ENCODE measurements at places on chromosomes 2 and 18.

DNA sequence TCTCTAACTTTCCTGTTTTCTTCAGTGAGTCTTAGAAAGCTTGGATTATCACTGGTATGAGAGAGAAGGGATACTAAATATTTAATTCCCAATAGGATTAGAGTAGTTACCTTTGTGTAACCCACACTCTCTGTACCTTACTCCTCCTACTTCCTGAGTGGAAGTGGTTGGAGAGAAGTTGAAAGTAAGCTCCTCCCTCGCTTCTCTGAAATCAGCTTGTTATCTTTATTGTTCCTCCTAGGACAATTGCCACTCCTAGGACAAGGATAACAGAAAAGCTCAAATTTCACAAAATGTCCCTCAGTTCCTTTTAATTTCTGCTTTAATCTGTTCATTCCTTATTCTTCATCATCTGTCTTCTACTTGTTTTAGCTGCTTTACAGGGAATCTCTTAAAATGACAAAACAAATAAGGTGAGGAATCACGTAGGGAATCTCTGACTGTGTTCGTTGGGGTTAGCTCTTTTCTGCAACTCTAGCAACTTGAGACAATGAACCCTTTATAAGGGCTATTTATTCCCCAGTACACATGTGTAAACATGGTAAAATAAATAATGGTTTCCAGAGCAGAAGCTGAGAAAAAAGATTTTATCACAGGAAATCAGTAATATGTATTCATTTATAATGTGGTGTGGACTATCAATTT is 8.6 kb downstream of the ITPRID2 start:
- no peak for DNase-seq

GRCh38 chr2:175690113-175690837 is 311.8 kb downstream of the LNPK start:
- DNase-seq = peak; percentile 62

DNA sequence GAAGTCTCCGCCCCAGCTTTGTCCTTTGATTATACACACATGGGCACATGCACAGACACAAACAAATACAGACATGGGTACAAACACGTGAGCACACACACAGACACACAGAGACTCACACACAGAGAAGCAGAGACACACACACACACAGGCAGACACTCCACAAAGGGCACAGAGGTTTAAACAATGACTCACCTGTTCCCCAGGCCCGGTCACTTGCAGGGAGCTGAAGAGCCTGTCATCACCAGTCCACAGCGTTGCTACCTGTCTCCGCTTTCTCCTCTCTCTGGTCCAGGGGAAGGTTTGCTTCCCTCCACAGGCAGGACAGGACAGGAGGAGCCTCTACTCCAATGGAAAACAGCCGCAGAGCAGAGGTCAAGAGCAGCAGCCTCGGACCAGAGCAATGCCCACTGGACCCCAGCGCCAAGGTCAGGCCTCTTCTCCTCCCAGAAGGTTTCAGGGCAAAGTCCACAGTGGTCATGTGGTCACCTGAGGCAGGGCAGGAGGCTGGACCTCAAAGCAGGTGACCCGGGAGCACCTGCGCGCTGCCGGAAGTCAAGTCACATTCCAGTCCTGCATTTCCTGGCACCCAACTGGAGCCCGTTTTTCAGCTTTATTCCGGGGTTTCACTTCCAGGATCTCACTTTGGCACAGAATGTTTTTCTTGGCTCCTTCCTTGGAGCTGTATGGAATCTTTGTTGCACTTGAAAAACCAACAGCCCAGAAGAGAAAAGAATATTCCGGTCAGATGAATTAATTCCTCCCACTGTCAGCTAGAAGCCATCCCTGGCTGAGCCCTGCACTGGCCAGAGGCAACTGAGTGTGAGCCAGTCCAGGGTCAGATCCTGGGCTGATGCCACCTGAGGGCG is at the start of gene RAB17:
Gene RAB17 (minus strand): TSS at position 463 of the 869 bp plus-strand sequence. CDS start 4,580 bp downstream, outside the sequence.
- no peak for DNase-seq

DNA sequence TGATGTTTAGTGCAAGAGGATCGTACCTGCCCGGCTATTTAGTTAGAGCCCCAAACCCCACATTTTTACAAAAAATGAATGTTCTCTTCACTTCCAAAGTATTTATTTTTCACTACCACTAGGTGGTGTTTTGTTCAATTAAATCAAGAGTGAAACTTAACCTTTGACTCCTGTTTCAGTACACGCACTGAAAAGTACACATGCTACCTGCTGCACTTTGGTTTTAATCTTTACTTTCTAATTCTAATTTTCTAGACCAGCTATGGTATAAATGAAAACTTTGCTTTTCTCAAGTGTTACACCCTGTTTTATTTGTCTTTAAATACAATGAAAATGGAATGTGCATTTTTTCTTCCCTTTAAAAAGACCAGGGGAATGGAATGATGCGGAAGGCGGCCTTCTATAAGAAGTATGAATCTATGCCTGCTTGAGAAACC is 31.4 kb upstream of the CHN1 start:
- peak; percentile 13 for DNase-seq

DNA sequence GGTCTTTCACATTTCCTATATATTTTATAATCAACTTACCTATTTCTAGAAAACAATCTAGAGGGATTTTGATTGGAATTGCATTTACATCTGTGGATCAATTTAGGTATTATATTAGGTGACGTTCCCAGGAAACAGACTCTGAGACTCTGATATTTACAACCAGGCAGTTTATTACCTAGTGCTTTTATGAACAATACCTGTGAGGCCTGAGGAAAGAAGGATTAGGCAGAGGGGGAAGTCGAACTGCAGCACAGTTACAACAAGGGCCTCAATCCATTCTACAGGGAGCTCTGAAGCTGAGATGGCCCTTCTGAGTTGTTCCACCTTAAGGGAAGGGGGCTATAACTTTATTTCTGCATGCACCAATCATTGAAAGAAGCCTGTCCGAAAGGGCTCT is 206.9 kb downstream of the MYO1B start:
- DNase-seq = no peak

GRCh38 chr2:127093648-127094210 is 13.2 kb downstream of the BIN1 start:
- DNase-seq = no peak

DNA sequence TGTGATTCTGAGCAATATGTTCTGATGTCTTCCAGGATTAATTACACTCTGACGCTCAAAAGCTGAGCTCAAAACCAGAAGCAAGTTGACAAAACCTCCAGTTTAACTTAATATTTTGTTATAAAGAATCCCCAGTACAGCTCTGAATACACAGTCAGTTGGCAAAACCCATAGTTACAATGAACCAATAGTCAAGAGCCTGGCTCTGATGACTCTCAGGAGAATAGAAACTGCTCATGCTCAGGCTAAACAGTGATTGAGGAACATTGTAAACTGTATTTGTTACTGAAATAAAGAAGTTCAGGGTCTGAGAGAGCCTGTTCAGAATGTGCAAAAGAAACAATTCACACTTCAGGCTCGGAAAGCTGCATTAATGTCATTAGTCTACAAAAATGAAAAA is 1565.9 kb downstream of the SUCLG1 start:
- no peak for DNase-seq

DNA sequence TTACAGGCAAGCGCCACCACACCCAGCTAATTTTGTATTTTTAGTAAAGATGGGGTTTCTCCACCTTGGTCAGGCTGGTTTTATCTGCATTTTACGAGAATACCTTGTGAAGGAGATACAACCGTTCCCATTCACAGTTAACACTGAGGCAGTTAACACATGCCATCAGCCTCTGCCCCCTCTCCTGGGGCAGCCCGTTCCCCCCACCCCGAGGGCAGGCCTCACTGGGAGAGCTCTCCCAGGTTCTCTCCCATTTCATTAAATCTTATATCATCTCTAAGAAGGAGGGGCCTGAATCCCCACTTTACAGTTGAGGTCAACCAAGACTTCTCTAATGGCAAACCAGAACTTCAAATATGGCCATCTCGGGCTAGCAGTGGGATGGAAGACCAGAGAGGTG is 95.0 kb upstream of the ST3GAL5 start:
- DNase-seq = no peak

DNA sequence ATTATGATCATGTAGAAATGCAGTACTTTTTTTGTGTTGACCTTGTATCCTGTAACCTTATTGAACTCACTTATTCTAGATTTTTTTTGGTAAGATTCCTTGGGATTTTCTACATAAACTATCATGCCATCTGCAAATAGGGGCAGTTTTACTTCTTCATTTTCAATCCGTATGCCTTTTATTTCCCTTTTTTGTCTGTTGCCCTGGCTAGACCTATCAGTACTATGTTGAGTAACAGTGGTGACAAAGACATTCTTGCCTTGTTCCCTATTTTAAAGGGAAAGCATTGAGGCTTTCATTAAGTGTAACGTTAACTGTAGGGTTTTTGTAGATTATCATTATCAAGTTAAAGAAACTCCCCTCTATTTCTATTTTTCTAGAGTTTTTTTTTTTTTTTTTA is 92.3 kb downstream of the LYPD1 start:
- DNase-seq = no peak

- no peak for DNase-seq
Measured at GRCh38 chr2:108643261-108643849, 75.9 kb upstream of the RANBP2 start.

DNA sequence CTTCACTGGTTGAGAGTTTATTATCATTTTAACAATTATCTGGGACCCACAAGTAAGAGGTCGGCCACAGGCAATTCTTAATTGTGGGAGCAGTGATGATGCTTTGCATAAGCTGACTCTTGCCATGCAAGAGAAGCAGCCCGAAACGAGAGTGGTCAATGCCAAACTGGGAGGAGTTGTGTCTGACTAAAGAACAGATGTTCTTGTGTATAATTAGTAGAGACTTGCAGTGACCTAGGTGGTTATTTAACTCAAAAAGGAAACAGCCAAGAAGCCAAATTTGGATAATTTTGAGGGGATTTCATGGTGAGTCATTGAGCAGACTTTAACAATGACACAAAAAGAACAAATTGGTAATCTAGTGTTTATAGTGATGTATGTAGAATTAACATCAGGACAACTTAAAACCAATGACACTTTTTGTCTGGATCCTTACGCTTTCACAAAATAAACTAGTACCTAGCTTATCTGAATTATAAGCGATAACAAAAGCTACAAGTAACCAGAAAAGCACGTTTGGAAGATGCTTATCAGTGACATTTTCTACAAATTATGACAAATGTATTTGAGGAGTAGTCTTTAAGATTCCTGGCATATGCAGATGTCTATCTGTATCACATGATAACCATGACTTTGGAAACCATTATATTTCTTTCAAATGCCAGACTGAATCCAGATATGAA is 184.7 kb upstream of the DLGAP1 start:
- DNase-seq = no peak

GRCh38 chr18:76956648-76957047 is 134.3 kb downstream of the ZNF236 start:
- no peak for DNase-seq

GRCh38 chr18:22387364-22387763 is 30.4 kb downstream of the CTAGE1 start:
- no peak for DNase-seq

GRCh38 chr18:68034296-68034695 is 517.8 kb upstream of the DSEL start:
- no peak for DNase-seq

GRCh38 chr2:32835148-32835547 is 111.6 kb upstream of the LTBP1 start:
- no peak for DNase-seq

DNA sequence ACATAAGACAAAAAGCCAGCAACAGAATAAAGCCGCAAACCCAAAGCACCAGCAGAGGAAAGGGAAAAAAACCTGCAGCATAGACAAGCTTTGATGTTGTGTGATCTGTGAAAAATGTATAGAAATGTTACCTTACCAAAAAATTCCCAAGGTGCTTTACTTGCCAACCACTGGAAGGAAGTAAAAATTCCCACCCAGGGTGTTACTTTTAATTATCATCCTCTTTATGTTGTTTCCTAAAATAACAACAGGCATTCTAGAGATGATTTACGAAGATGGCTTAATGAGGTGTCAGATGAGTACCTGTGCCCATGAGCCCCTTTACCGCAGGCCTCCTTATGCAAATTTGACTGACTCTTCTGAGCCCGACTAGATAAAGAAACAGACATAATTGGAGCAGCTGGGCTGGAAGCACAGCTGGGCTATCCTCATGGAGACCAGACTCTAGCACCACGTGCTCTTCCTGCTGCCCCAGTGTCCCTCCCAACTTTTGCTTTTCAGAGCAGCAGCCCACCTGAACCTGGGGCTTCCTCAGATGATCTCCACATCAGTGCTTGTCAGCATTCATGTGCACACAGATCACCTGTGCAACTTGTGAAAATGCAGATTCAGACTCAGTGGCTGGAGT is 41.5 kb downstream of the SRSF7 start:
- no peak for DNase-seq

GRCh38 chr2:120224735-120225548 is 1.7 kb upstream of the TMEM185B start:
- DNase-seq = no peak

GRCh38 chr2:149077861-149078260 is 39.4 kb downstream of the LYPD6B start:
- no peak for DNase-seq

DNA sequence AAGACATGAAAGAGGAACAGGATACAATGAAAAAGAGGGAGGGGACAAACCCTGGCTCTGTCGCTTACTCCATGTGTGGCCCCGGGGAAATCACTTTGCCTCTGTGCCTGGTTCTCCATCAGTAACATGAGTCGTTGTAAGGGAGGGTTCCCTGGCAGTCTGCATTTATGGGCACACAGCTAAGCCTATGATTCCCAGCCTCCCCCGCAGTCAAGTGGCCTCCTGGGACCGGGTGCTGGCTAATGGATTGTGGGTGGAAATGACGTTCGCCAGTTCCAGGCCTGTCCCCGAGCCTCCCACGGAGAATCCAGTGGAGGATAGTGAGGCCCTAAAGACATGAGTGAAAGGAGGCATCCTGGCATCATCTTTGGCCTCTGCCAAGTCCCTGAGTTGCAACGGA is 42.7 kb downstream of the SFXN5 start:
- no peak for DNase-seq

DNA sequence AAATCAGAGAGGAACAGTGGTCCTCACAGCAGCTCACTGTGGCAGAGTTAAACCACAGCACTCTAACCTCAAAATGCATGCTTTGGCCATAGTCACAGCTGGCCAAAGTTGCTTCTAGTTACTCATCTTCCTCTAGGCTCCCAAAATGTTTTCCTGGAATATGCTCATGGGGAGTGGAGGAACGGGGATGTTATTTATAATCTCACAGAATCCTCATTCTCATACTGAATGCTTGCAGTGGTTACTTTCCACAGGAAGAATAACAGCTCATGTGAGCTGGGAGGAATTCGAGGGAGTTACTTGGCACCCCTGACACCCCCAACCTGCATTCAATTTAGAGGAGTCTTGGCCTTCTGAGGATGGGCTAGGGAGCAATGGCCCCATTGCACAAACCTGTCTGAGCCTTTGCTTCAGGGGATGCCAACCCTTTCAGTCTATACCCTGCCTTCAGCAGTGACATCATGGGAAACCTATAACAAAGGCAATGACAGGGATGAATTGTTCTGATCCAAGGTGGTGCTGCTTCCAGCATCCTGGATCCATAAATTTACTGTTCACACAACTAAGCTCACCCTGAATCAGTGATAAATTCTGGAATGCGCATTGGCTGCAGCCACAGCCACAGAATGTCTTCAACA is 22.4 kb upstream of the CCBE1 start:
- DNase-seq = no peak

- no peak for DNase-seq
Measured at GRCh38 chr2:133420788-133421187, 147.5 kb downstream of the NCKAP5 start.
